Activated CD4-positive, alpha-beta T cell treated with anti-CD3 and anti-CD28 coated beads for 36 hours (primary cell): ENCODE measurements at places on chromosomes 4 and X. TPM values are rescaled to one million over a fixed set of nuclear protein-coding genes. Genes with fewer than 3 reads are reported as not detected.

- no peak overlapping the region for H3K4me3 ChIP-seq
- H3K27ac ChIP-seq, result no peak overlapping the region
- H3K4me1 ChIP-seq, result no peaks in the 10 kb centered on the region
- peaks cover 5% of the 10 kb centered on the region for H3K36me3 ChIP-seq
These were observed 12.3 kb downstream of the UGDH start for GRCh38 chr4:39514888-39515401.

GRCh38 chr4:163269869-163270268 lies 62.5 kb downstream of the NPY1R start:
- H3K27ac ChIP-seq, result no peak overlapping the region
- no peaks in the 10 kb centered on the region for H3K36me3 ChIP-seq
- DNase-seq, result no peak
- peaks cover 9% of the 10 kb centered on the region for H3K27me3 ChIP-seq
- no peak overlapping the region for H3K4me3 ChIP-seq

GRCh38 chrX:43939187-43939926 lies 33.8 kb downstream of the NDP start:
- no peaks in the 10 kb centered on the region for H3K27me3 ChIP-seq
- no peaks in the 10 kb centered on the region for H3K36me3 ChIP-seq
- DNase-seq, result no peak
- H3K4me1 ChIP-seq, result no peaks in the 10 kb centered on the region

DNA sequence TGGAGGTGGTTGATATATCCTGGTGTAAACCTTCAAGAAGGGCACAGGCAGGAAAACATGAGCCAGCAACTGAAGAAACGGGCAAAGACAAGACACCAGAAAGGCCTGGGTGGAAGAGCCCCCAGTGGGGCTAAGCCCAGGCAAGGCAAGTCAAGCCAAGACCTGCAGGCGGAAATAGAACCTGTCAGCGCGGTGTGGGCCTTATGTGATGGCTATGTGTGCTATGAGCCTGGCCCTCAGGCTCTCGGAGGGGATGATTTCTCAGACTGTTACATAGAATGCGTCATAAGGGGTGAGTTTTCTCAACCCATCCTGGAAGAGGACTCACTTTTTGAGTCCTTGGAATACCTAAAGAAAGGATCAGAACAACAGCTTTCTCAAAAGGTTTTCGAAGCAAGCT lies 7.2 kb downstream of the ZFP42 start:
- no peaks in the 10 kb centered on the region for H3K4me1 ChIP-seq
- no peaks in the 10 kb centered on the region for H3K36me3 ChIP-seq
- no peak overlapping the region for H3K4me3 ChIP-seq

Gene ATP1B4
- total RNA-seq, result not detected

Gene MAGEA1
- not detected for total RNA-seq

Gene SMR3B
- total RNA-seq, result not detected
